Fibroblast of lung (primary cell): ENCODE measurements at places on chromosomes 1 and 21.

DNA sequence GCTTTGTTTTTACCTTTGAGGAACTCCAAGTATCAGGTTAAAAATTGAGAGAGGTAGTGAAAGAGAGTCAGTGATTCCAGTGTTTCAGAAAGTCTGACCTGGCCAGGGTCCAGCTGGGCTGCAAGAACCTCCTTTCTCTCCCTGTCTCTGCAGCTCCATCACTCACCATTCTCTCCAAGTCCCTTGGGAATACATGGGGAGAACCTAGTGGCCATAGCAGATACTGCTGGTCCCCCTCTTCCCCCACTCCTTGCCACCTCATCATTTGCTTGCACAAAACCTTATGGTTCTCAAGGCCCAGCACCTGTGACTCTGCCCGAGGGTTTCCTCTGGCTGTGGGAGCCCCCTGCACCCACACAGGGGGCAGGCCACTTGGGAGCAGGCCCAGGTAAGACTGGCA, 279.5 kb downstream of the KIF26B start:
- no peak for DNase-seq
- H3K36me3 ChIP-seq, result no peaks in the 10 kb centered on the region
- H3K27me3 ChIP-seq, result no peaks in the 10 kb centered on the region
- H3K4me3 ChIP-seq, result no peak overlapping the region
- no peak overlapping the region for H3K27ac ChIP-seq
- H3K4me1 ChIP-seq, result no peaks in the 10 kb centered on the region

GRCh38 chr1:20276485-20277159, 14.1 kb upstream of the VWA5B1 start:
- H3K36me3 ChIP-seq, result no peaks in the 10 kb centered on the region
- H3K27me3 ChIP-seq, result no peaks in the 10 kb centered on the region
- no peak overlapping the region for H3K27ac ChIP-seq
- H3K4me1 ChIP-seq, result peaks cover 4% of the 10 kb centered on the region

GRCh38 chr1:7089497-7089896, 304.2 kb downstream of the CAMTA1 start:
- H3K36me3 ChIP-seq, result no peaks in the 10 kb centered on the region
- no peaks in the 10 kb centered on the region for H3K4me1 ChIP-seq
- DNase-seq, result no peak
- H3K27me3 ChIP-seq, result no peaks in the 10 kb centered on the region
- no peak overlapping the region for H3K4me3 ChIP-seq

GRCh38 chr1:201363467-201363866, 14.0 kb downstream of the TNNT2 start:
- H3K36me3 ChIP-seq, result no peaks in the 10 kb centered on the region
- DNase-seq, result no peak
- H3K27me3 ChIP-seq, result peaks cover 15% of the 10 kb centered on the region

DNA sequence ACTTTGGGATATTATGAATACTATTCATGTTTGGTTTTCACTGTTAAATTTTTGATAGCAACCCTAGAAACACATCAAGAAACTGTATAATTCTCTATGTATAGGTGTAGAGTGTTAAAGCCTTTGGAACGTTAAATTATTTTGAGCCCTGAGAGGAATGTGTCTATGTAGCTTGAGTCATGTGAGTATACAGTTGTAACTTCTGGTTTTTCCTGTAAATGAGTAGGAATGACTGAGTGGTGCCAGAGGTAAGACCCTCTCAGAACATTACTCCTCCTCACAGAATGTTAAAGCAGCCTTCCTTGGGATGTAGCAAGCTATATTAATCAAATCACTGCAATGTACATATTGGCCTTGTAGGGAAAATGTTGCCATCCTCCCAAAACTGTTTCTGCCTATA, 69.0 kb downstream of the C1orf21 start:
- no peak overlapping the region for H3K4me3 ChIP-seq
- no peak for DNase-seq
- no peak overlapping the region for H3K27ac ChIP-seq
- H3K36me3 ChIP-seq, result no peaks in the 10 kb centered on the region
- H3K27me3 ChIP-seq, result no peaks in the 10 kb centered on the region

- peaks cover 23% of the 10 kb centered on the region for H3K27me3 ChIP-seq
- no peaks in the 10 kb centered on the region for H3K36me3 ChIP-seq
- DNase-seq, result no peak
- peak overlapping the region; percentile 43 for H3K4me3 ChIP-seq
- H3K27ac ChIP-seq, result no peak overlapping the region
These were observed 1.2 kb downstream of the MAN1C1 start for GRCh38 chr1:25617625-25618432.

DNA sequence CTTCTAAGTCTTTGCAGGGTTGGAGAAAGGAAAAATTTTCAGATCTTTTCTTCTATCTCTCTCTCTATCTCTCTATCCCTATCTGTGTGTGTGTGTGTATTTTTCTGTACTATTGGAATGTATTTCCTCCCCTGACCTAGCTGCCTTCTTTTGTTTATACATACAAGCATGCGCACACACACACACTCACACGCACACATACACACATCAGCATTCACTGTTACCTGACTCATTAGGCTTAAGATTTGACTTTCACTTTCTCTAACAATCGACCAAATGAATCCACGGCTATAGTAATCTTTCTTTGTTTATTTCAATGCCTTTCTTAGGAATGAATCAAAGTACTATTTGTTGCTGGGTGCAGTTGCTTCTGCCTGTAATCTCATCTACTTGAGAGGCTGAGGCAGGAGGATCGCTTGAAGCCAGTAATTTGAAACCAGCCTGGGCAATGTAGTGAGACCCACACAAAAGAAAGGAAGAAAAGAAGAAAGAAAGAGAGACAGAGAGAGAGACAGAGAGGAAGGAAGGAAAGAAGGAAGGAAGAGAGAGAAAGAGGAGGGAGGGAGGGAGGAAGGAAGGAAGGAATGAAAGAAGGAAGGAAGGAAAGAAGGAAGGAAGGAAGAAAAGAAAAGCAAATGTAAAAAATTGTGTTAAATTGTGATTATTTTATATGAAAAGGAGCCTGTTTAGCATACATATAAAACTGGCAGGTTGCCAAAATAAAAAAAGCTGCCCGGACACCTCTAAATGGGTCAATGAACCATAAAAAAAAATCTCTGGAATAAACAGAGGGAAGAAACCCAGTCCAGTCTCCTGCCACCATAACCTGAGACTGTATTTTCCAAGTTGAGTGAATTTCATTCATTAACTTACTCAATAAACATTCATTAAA, 206.8 kb downstream of the ZNF326 start:
- H3K36me3 ChIP-seq, result no peaks in the 10 kb centered on the region
- H3K4me3 ChIP-seq, result no peak overlapping the region
- DNase-seq, result peak; percentile 36
- no peaks in the 10 kb centered on the region for H3K4me1 ChIP-seq
- H3K27me3 ChIP-seq, result no peaks in the 10 kb centered on the region

DNA sequence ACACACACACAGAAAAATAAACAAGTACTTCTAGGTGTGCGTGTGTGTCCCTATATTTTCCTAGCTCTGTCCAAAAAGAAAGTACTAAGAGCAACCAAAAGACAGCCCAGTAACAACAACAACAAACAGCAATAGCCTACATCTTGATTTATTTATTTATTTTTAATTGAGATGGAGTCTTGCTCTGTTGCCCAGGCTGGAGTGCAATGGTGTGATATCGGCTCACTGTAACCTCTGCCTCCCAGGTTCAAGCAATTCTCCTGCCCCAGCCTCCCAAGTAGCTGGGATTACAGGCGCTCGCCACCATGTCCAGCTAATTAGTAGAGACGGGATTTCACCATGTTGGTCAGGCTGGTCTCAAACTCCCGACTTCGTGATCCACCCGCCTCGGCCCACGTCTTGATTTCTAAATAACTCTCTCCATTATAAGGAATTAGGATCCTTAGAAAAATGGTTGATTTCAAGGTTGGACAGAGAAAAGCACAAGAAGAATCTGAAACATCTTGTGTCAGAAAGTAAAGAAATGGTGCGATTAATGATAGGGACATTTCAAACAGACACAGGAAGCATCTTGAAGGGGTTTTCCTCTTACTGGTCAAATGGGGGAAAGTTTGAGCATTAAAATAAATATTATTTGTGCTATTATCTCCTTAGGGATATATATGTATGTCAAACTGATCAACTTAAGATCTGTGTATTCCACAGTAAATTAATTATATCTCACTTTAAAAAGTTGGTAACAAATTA, 59.4 kb downstream of the ARID4B start:
- H3K4me3 ChIP-seq, result no peak overlapping the region
- no peak for DNase-seq
- H3K27ac ChIP-seq, result no peak overlapping the region
- no peaks in the 10 kb centered on the region for H3K27me3 ChIP-seq
- H3K4me1 ChIP-seq, result no peaks in the 10 kb centered on the region
- no peaks in the 10 kb centered on the region for H3K36me3 ChIP-seq

DNA sequence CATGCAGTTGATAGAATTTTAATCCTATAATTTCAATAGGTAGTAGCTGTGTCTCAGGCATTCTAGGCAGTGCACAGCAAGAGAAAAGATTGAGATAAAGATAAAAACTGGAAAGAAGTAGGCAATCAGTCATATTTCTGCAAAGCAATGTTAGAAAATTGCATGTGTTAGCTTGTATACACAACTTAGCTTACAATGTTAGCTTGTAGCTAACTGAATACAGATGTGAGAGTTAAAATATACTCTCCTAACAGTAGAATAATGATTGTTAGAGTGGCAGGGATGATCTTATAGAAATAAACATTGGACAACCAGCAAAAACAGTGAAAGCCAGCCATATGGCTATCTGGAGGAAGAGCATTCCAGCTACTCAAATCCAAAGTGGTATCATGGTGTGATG, 29.0 kb downstream of the PTPRC start:
- no peaks in the 10 kb centered on the region for H3K27me3 ChIP-seq
- DNase-seq, result no peak
- H3K4me3 ChIP-seq, result no peak overlapping the region
- peaks cover 18% of the 10 kb centered on the region for H3K4me1 ChIP-seq
- peak overlapping the region; percentile 79 for H3K27ac ChIP-seq

GRCh38 chr1:183769956-183770815, 34.7 kb upstream of the RGL1 start:
- H3K4me3 ChIP-seq, result no peak overlapping the region
- no peak for DNase-seq
- no peak overlapping the region for H3K27ac ChIP-seq
- no peaks in the 10 kb centered on the region for H3K27me3 ChIP-seq
- no peaks in the 10 kb centered on the region for H3K36me3 ChIP-seq

DNA sequence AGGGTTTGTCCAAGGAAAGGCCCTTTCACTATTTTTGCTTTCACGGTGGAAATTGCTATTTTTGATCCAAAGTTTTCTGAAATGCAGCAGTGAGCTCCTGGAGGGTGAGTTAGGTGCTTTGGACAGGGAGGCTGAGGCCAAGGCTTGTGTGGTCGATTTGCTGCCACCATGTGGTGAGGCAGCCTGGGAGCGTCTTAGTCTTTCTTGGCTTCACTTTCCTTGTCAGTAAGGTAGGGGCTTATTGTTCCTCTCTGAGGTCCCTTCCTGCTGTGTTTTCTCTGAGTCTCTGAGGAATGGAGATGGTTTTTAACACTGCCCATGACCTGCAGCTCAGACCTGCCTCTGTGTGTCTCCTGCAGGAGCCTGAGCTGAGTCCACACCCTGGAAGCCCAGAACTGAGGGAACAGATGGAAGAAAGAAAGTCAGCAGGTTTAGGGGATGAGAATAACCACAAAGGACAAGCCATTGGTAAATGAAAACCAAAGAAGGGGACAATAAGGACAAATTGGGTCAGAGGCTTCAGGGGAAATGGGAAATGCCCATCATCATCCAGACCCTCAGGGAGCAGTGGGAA, 20.1 kb upstream of the S100A10 start:
- peaks cover 10% of the 10 kb centered on the region for H3K27me3 ChIP-seq
- H3K36me3 ChIP-seq, result no peaks in the 10 kb centered on the region
- H3K27ac ChIP-seq, result no peak overlapping the region
- no peak overlapping the region for H3K4me3 ChIP-seq

DNA sequence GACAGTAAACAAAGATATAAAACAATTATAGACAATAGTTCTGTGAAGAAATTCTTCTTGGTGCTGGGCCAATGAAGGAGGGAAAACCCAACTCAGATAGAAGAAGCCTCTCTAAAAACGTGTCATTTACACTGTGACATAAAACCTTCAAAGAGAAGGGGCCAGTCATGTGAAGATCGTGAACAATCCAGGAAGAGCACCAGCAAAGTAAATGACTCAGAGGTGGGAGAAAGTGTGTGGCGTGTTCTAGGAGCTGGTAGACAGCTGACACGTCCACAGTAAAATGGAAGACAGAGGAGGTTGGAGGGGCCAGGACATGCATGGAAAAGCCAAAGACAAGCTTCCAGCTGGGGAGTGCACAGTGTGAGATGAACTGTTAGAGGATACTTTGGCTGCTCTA, 143.6 kb downstream of the VAV3 start:
- no peaks in the 10 kb centered on the region for H3K27me3 ChIP-seq
- no peak for DNase-seq
- no peak overlapping the region for H3K4me3 ChIP-seq
- H3K4me1 ChIP-seq, result no peaks in the 10 kb centered on the region
